ENCODE measurements at places on chromosomes 3 and 15. TPM values are rescaled to one million over a fixed set of nuclear protein-coding genes. Genes with fewer than 3 reads are reported as not detected.

GRCh38 chr15:101371519-101371918 lies 76.5 kb upstream of the SNRPA1 start:
- DNase-seq: no peak

- no peak for DNase-seq
Observed at GRCh38 chr3:124927574-124928045, 6.9 kb downstream of the MUC13 start.

- no peak for DNase-seq
Observed at GRCh38 chr3:126317029-126317996, 39.9 kb downstream of the KLF15 start.

The CHL1 gene
- under 0.01 TPM for total RNA-seq

- DNase-seq: no peak
Observed at GRCh38 chr3:55637906-55638638, 151.0 kb upstream of the WNT5A start.

DNA sequence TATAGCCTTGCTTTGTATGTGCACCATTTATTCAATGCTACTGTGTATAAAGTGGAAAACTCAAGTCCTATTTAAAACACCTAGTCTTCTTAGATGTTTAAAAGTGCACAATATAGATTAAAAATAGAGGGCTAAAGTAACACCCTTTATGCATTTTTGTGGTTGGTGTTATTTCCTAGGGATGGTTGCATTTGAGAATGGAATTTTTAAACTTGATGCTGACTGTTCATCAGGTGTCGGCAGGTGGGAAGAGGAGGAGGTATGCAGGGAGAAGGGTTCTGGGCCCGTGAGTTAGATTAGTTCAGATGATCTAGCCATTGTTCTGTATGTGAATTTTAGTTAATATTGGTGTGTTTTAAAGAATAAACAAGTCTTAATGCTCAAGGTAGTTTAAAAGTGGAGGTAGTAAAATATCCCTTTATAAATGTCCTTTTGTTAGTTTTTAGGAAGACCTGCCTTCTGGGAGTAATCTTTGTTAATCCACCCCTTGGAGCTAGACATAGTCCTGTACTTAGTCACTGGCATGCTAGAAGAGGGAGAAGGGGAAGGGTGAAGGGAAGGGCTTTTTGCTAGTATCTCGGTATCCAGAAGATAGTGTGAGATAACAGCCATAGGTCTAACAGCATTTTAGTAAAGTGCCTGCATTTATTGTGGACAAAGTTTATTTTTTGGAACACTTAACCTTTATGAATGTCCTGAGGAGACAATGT lies 8.1 kb upstream of the SRPRB start:
- no peak for DNase-seq
